Natural killer cell (primary cell): ENCODE measurements at places on chromosomes 16 and 17.

GRCh38 chr16:4765511-4766474 lies 1.2 kb downstream of the ZNF500 start:
- no peak for DNase-seq

DNA sequence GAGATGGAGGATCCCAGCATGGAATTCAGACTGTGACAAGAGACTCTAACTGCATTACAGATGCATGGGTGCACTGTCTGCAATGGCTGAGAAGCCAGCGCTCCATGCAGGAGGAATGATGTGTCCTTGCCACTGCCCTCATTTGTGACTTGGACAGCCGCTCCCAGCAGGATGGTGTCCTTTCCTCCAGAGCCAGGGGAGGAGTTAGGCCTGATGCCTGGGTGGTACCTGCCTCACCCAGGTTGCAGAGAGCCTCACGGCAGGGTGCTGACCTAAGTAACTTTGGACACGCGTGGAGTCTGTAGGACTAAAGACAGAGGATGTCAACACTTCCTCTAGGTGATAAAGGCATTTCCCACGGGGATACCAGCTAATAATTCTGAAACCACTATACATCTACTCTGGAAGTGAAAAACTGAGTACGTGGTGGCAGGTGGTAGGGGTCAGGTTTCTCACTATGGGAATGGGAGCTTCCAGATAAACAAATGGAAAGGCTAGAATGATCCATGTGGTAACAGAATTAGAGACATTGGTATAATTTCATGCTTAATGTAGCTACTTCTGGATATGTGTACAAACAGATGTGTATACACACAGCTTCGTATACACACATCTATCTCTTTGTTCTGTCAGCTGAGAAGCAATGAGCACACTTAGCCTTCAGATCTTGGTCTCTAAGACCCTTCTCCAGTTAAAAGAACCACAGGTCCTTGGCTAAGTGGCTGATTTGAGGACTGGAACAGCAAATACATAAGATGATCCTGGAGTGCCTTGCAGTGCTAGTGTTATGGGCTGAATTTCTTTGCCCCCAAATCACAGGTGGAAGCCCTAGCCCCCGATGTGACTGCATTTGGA lies 13.7 kb upstream of the CSNK1D start:
- DNase-seq, result no peak

DNA sequence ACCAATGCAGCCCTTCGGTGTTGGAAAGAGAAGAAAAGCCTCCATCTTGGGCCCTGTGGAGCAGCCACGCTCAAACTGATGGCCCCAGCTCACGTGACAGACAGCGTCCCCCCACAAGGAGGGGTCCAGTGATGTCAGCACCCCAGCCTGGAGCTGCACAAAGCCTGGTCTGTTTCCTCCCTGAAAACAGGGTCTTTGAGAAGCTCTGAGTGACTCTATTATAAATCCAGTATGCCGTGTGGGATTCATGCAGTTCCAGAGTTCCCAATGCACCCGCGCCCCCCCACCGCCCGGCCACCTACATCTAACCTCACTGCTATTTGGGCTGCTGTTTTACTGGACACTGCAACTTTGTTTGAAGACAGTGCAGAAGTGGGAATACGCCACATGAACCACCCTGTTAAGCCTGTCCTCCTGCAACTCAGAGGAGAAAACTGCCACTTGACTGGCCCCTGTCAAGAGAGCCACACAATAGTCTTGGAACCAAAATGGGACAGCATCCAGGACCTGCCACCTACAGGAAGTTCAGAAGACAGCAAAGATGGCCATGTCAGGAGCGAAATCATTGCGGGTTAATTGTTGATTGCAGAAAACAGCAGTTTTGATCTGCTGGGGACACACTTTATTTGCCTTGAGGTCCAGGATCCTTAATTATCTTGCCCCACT lies 33.1 kb downstream of the PMP22 start:
- DNase-seq, result no peak

- no peak for DNase-seq
Measured at GRCh38 chr16:11535494-11535893, 51.2 kb downstream of the LITAF start.

DNA sequence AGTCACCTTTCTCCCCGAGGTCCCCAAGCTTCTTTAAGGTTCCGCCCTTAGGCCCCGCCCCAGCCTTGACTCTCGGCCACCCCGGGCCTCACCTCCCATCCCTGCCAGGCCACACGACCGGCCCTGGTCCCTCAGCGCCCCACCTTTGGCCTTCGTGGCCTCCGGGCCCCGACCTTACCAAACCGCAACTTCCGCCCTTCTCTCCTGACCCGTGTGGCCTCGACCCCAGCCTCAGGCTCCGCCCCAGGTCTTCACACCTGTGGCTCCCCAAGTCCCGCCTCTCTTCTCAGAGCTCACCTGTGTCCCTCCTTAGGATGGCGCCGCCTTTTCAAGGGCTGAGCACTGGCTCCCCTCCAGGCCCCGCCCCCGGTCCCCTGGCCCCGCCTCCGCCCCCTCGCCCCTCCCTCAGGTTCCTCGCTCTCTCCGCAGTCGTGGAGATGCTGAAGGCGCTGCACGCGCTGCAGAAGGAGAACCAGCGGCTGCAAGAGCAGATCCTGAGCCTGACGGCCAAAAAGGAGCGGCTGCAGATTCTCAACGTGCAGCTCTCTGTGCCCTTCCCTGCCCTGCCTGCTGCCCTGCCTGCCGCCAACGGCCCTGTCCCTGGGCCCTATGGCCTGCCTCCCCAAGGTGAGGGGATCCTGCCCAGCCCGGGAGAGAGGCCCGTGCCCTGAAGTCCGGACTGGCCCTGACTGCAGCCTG lies 10.0 kb upstream of the CISD3 start:
- DNase-seq, result no peak

- no peak for DNase-seq
Measured at GRCh38 chr16:81369888-81370504, 55.2 kb downstream of the GAN start.

DNA sequence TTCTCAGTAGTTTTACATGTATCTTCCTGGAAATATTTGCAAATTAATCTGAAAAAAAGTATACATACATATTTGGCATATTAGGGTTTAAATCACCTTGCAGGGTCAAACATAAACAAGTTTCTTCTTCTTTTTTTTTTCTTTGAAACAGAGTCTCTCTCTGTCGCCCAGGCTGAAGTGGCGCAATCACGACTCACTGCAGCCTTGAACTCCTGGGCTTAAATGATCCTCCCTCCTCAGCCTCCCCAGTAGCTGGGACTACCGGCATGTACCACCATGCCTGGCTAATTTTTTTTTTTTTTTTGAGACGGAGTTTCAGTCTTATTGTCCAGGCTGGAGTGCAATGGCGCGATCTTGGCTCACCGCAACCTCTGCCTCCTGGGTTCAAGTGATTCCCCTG lies 12.6 kb upstream of the FUS start:
- DNase-seq, result no peak

GRCh38 chr16:12197812-12198211 lies 221.3 kb downstream of the SNX29 start:
- no peak for DNase-seq

- no peak for DNase-seq
Measured at GRCh38 chr16:49644145-49644463, 211.8 kb downstream of the ZNF423 start.

DNA sequence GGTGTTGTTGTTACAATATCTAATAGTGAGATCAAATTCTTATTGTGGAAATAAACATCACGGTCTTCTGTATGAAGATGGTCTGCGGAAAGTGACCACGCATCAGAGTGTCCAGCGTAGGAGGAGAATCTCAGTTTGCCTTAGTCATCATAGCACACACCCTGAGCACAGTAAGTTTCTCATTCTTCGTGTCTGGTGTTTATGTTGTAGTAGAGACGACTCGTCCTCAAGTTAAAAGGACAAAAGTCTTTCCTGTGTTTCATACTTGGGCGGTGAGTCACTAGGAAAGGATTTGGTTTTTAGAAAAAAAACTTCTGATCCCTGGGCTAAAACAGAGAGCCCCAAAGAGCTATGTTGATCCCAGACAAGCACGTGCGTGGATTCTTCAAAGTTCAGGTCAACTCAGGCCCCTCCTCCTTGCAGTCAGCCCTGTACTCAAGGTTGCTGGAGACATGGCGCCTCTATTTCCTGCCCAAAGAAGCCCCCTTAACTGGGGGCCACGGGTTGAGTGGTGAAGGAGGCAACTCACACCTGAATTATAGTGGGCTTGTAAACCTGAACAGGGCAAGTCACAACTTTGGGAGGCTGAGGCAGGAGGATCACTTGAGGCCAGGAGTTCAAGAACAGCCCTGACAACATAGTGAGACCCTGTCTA lies 170.4 kb downstream of the ZFHX3 start:
- no peak for DNase-seq

- DNase-seq, result no peak
Measured at GRCh38 chr16:10504404-10504885, 76.0 kb downstream of the EMP2 start.

DNA sequence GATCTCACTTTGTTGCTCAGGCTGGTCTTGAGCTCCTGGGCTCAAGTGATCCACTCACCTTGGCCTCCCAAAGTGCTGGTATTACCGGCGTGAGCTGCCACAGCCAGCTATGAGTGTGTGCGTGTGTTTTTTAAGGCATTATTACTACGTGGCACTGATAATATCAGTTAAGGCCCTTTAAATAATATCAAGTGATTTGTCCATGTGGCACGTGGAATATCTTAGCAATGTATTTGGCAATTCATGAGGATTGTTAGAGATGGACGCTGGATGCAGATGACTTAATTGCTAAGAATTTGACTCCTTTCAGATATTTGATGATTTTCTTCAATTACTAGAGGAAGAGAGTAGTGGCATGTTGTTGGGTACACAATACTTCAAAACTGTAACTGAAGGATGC lies 25.5 kb upstream of the PMP22 start:
- no peak for DNase-seq

DNA sequence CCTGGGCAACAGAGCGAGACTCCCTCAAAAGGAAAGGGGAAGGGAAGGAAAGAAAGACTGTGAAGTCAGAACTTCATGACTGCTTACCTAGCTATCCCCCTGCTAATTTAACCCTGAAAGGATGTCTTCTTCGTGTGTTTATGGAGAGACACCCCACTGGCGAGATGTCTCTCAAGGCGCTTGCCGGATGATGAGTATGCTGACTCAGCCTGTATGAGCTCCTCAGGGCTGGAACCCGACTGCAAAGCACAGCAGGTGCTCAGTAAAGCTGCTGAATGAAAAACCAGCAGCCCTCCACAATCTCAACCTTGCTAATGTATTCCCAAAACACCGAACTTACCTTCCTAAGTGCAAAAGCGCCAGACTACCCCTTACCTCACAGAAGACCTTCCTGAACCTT lies 2.3 kb downstream of the ANKFY1 start:
- no peak for DNase-seq
